ENCODE measurements at places on chromosomes 1 and 21.

DNA sequence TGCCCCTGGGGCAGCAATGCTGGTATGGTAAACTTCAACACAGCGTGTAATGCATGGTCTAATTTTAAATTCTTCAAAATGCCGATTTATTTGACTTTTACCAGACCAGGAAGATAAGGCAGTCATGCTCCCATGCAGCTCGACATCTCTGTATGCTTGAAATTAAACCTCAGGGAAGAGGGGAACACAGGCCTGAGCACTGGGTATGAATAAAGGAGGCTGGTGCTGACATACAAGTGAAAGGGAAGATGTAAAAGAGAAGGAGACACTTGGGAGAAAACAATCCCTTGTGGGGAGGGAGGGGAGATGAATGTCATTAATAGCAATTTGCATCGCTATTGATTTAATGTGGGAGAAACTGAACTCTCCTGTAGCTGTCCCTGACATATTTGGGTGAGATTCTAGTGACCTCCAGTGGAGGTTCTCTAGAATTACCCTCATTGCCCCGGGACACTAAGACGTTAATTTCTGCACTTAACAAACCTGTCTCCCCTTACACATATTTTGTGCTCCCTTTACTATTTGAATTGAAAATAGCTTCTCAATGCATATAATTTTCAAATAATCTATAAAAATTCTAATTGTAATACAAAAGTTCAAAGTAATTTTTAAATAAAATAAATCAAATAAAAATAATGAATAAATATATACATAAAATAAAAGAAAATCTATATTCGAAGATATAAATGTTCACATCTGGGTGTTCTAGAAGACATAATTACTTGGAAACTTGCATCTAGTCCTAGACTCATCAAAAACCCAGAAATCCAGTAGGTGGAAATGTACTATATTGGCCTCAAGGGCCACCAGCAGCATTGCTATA, 283.1 kb downstream of the LMX1A start:
- no peak for DNase-seq

DNA sequence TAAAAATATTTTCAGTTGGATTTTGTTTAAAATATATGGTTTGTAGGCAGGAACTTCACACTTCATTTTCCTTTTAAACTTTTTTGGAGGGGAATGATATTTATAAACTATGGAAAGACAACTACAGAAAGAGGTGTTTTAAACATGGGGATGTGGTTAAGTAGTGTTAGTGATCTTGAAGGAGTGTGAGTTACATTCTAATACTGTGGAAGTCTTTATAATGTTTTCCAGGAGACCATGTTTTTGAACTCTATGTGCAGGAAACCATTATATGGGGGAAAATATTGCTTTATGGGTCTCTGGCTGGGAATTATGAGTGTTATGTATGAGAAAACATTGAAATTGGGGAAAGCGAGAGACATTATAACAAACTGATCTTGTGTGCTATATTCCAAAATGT, 35.8 kb upstream of the COL24A1 start:
- no peak for DNase-seq

DNA sequence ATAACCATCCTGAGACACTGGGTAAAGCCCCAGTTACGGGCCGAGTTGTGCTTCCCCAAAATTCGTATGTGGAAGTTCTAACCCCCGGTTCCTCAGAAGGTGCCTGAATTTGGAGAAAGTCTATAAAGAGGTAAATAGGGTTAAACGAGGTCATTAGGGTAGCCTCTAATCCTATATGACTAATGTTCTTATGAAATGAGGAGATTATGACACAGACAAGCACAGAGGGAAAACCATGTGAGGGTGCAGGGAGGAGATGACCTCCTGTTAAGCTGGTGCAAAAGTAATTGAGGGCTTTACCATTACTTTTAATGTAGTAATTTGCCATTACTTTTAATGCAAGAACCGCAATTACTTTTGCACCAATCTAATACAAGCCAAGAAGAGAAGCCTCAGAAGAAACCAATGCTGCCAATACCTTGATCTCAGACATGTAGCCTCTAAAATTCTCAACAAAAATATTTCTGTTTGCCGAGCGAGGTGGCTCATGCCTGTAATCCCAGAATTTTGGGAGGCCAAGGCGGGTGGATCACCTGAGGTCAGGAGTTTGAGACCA, 260.8 kb downstream of the GPATCH2 start:
- no peak for DNase-seq

DNA sequence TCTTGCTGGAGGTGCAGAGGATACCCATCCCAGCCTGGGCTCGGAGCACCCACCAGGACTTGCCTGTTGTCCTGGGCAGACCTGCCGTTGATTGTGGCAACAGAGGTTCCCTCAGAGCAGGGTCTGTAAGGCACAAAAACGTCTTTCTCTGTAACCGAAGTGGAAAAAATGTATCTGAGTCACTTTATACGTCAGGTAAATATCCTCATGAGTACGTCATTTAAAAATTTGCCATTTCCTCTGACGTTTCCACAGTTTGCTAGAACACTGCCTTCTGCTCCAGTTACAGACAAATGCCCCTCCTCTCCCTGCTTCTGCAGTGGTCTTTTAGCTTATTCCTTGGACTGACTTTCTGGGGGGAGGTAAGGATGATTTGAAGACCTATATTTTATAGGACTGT, 326.8 kb downstream of the HHAT start:
- no peak for DNase-seq

DNA sequence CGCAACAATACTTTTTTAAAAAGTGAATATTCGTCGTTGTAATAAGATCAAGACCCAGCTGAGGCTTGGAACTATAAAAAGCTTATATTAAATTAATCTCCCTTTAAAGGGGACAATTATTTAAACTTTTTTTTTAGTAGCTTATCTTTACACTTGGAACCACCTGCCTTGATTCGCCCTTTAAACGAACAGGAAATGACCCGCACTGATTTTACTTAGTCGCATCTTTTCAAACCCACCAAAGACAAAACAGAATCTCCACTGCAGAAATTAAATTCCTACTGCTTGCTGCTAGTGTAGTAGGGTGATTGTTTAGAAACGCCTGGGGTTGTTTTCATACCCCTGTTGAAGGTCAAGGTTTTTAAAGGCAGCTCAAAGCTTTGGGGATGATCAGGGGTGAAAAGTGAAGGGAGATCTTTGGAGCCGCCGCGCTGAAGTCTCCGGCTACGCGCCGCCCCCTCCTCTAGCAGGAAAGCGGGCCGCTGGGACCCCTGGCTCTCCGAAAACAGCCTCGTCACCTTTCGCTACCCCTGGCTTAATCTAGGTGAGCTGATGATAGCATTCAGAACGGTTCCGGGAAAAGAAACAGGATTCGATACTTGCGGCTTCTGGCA, 163.4 kb downstream of the RUNX1 start:
- no peak for DNase-seq
